NCI-H1048 (cell line): ENCODE measurements at places on chromosomes 7 and 10.

DNA sequence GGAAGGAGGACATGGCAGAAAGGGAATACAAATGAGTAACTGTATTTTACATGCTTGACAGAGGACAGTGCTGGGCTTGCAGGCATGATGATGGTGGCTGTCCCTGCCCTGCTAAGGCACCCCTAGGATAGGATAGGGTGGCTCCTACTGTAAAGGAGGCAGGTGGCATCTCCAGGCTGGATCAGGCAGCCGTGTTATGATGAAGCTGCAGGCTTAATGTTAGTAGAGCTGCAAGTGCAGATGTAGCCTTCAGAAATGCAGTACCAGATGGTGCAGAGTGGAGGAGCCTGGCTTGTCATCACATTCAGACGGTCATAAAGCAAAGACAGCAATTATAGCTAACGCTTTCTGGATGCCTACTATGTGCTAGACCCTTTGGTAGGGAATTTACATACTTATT is 287.9 kb upstream of the PODXL start:
- no peak for DNase-seq

DNA sequence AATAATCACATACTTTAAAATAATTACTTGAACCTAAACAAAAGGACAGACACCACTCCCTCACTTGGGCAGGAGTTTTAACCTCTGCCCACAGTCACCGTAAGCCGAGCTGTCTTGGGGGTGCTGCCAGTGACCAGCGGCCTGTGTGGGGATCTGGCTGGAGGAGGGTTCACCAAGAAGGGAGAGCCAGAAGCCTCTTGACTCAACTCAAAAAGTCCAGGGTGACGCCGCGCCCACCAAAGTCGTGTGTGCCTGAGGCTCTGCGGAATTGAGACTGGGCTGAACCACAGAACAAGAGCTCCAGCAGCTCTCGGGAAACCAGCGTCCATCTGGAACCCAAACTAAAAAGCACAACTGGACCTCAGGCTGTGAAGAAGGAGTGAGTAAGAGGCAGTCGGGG is 35.8 kb downstream of the ZFAND2A start:
- no peak for DNase-seq

- DNase-seq = no peak
Observed at GRCh38 chr10:103111918-103112877, 80.9 kb downstream of the NT5C2 start.

DNA sequence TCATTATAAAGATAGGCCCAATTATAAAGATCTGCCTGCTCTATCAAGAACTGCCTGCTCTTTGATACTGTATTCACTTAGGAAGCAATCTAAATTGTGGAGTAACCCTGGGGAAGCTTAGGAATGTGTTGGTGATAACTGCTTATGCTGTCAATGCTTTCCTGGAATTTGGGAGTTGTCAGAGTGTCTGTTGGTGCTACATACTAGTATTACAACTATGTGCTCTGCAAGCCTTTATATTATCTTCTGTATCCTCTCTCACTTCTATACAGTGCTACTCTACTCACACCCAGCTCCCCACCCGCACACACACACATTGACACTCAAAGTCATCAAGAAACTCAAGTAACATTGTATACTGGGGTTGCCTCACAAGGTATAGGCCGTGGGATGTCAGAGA is 6.1 kb downstream of the ZNF277 start:
- no peak for DNase-seq

GRCh38 chr10:123645615-123646014 is 20.5 kb upstream of the GPR26 start:
- no peak for DNase-seq

DNA sequence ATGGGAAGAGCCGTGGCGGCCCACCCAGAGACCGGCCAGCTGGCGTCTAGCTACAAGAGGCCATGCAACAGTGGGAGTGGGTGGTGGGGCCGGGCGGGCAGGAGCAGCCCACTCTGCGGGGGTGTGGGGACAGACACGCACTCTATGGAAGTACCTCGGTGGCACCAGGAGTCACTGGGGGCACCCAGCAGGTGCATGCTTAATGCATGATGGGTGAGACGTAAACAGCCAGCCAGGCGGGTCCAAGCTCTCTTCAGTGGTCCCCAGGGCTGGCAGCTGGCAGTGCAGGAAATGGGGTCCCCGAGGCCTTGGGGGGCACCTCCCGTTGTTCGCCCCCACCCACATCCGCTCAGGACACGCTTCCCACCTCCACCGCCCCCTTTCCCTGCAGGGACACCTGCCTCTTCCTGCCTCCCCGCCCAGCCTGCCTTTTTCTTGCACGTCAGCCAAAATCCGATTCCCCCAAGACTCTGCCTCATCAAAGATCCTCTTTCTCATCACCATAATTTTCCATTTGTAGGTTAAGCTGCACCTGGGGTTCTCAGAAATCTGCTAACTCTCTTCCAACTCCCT is 22.6 kb upstream of the PSMG3 start:
- no peak for DNase-seq

- no peak for DNase-seq
Observed at GRCh38 chr10:124747745-124748144, 3.6 kb upstream of the FAM53B start.
